ENCODE measurements at places on chromosomes 5 and 9.

DNA sequence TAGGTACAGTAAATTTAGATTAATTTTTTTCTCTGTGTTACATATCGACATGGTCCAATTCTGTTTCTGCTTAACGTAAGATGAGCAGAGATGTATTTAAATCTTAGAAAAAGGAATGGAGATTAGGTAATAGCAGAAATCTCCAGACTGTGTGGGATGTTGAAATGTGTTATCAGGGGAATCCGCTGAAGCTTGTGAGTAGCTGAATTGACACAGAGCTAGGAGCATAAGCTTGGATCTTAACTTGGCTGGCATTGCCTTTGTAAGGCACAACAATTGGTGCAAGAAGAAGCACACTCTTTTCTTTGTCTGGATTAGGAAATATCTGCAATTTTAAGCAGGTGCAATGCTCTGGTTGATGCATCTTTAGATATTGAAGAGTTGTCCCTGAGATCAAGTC is 53.1 kb downstream of the PLPPR1 start:
- DNase-seq: no peak

GRCh38 chr9:76351006-76351405 is 43.2 kb downstream of the RFK start:
- DNase-seq: no peak

DNA sequence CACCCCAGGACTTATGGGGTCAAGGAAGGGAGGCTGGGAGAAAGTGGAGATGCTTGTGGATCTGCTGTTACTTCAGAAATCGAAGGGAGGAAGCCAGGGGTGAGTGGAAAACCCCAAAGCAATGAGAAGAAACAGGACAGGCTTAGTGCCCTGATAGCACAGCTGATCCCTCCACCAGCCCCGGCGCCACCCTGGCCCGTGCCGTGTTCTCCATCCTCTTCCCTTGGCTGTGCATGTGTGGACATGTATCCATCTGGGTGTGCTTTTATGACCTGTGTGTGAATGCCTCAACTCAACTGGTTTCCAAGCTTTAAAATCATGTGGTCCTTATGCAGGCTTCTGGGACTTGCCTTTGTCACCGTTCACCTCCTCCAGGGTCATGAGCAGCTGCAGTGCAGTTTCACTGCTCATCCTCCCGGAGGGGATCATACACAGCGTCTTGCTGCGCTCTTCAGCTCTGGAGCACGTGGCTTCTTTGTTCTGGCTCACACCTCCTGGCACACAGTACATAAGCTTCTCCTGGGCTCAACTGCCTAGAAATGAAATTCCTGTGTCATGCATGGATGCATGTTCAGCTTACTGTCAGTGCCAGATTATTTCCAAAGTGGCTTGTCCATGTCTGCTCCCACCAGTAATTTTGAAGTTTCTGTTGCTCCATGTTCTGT is 58.2 kb downstream of the IPPK start:
- no peak for DNase-seq

DNA sequence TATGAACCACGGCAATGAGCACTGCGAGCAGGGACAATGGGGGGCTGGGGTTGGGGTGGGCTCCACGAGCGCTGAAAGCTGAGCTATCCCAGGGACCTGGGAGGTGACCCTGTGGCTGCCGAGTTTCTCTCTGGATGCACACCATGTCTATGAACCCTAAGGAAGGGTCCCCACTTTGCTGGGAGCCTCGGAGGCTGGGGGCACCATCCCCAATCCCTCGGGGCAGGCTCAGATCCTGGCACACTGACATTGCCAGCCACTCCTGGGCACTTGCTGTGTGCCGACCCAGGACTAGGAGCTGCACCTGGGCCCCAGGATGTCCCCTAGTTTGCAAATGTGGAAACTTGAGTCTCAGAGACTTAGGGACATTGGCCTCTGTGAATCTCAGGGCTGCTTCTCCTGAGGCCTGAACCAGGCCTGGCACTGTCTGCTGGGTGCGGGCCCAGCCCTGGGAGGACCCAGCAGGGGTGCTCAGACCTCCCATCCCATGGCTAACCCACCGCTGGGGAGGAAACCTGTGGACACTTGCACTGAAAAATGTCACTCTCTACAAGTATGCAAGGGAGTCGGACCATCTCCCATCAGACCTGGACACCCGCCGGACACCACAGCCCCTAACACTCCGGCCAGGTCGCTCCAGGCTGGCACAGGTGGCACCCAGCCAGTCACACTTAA is 13.0 kb upstream of the CAMSAP1 start:
- DNase-seq: no peak

DNA sequence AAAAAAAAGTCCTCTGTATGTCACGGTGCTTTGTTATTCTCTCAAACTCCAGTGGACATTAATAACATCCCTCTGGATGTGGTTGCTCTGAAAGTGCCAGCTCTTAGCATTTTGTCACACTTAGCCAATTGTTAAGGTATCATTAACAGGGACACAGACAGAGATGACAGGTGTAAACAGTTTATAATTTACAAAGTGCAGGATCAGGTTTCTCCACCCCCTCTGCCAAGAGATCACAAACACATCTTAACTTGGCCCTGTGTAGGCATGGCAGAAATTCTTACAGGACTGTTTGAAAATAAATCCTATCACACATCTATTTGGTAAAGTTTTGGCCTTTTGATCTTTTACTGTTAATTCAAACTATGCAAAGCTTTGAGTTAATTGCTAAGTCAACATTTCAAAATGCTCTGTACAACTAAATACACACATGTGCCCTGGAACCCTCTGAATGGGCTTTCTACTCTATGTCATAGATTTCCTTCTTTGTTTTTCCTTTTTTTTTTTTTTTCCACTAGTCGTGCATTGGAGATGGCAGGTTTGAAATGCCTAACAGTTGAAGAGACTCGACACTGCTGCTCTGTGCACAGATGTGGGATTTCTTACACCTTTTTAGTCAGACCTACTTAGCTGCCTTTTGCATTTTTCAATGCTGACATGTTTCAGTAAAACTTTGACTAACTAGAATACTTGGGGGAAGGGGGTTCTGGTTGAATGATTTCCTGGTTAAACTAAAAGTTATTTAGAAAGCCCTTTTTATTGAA is 41.7 kb downstream of the SEMA6A start:
- DNase-seq: no peak

DNA sequence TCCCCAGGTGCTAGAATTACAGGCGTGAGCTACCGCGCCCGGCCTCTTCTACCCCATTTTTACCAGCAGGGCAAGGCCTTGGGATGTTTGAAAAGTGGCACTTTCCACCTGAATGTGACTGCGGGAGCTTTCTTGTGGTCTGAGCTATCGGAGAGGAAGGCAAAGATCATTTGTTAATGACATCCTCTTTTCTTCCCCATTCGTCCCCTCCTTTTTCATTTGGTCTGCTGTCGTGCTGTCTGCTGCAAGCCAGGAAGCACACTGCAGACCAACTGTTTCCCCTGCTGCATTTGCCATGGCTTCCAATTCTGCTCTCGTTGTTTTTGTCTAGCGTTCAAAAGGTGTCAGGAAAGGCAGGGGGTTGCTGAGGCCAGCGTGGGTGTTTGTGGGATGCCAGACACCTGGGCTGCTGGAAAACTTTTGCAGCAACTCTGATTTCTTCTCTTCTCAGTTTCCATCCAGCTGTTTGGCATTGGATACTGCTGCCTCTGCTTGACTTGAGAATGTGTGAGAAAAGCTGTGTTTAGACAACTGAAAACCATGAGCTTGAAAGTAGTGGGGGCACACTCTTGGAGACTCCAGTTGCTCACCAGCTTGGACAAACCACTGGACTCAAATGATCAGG is 196.4 kb upstream of the MSX2 start:
- no peak for DNase-seq

- no peak for DNase-seq
Observed at GRCh38 chr5:126538579-126538978, 56.4 kb downstream of the ALDH7A1 start.

DNA sequence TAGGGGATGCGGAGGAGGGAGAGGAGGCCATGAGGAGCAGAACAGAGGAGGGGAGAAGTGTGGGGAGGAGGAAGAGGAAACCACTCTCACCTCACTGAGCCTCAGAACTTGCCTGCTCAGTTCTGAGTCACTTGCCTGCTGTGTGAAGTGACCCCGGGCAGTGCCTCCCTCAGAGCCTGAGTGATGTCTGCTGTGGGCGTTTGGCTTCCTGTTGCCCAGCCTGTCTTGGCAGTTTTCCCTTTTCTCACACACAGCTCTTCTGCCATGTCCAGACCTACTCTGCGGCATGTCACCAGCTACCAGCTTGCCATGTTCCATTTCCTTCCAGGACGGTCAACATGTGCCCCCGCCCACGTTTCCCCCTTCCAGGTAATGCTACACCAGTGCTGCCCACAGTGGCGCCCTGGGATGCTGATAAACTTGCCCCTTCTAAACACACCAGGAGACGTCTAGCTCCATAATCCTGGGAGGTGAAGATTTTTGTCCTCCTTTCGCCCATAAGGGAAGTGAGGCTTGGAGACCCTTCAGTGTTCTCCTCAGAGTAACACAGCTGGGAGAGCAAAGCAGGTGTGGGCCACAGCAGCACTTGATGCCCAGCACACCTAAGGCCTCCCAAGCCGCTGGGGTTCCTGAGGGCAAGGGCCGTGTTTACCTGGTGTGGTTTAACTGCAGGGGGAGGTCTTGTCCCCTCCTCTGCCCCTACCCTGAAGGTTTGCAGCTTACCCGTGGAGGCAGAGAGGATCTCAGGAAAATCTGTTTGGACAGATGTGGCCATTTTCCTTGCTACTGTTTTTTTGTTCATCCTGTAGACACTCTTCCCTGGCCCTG is 63.8 kb upstream of the RNF130 start:
- no peak for DNase-seq

DNA sequence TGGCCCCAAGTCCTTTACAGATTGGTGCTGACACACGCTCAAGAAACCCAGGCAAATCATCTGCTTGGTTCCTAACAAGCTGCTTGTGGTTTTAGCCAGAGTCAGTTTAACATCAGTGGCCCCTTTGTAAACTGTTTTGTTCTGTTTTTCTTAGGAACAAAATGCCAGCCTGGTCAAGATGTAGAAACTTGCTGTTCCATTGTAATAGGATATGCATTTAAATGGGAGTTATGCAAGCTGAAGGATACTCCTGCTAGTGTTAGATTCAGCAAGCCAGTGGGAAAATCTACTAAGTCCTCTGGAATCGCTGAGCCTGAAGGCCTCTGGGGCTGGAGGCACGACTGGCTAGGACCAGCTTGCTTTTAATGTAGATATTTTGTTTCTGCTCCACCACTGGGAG is 391.1 kb downstream of the TLE4 start:
- DNase-seq: no peak

DNA sequence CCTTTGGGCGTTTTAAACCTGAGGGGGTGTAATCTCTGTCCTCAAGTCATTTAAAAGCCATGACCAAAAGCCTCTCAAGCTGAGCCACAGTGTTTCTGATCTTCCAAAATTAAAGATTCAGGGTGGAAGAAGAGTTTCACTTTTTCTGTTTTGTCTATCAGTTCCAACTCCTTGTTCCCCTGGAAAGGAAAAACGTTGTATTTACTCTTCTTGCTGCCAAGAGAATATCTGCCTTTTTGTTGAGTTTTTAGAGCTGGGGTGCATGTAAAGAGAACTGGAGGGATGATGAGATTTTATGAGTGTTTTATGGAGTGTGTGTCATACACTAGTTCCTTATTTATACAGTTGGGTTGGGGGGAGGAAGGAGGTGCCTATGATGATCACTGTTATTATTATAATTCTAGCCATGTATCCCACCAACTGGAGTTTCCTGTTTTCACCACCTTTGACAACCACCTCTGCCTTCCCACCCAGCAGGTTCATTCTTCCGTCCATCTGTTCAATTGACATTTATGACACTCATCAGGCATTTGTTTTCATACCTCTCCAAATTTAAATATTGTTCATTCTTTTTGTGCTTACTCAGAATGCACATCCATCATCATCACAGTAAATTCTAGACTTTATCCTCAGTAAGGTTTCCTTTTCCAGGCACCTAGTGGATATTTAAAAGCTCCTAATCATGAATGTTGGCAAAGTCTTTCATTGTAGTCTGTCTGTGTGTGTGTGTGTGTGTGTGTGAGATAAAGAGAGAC is 97.9 kb upstream of the MPDZ start:
- DNase-seq: no peak

- no peak for DNase-seq
Observed at GRCh38 chr9:86751207-86751606, 196.1 kb downstream of the GAS1 start.

GRCh38 chr5:93724791-93725190 is 16.6 kb downstream of the POU5F2 start:
- DNase-seq: no peak

DNA sequence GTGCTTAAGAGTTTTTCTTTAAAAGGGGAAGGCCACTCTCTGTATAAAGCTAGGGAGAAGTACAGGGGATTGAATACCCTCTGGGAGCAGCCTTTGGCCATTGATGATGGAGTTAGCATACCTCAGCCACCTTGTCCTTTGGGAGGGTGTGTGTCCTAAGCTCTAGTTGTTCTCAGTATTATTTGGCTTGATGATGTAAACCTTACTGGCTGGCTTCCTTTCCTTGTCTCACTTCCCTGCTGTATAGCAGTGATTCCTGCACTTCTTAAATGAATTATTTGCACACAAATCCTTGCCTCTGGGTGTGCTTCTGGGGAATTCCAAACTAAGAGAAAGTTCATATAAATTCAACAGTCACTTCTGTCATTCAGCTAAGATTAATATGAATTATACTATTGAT is 234.9 kb upstream of the RIOK2 start:
- DNase-seq: no peak

DNA sequence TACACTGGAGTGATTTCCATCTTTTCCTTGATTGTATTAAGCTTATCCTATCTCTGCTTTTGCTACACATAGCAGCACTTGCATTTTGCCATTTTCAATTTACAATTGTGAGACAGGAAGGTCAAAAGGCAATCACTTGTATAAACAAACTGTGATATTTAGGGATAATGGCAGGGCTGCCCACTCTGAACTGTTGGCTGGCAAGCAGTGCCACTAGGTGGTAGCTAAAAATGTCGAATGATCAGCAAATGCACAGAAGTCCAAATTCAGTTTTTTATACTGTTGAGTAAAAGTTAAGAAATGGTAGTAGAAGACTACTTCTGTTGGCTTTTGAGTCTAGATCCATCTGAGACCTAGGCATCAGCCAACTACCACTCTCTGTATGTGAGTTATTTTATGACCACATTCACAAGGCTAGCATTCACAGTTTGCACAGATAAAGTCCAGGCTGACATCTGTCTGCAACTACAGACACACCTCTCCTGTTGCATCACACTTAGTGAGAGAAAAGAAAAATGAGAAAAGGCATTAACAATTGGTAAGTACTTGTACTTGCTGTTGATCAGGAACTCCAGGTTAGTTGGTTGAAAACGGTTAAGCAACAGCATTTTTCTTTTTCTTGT is 108.8 kb upstream of the ASTN2 start:
- DNase-seq: no peak

DNA sequence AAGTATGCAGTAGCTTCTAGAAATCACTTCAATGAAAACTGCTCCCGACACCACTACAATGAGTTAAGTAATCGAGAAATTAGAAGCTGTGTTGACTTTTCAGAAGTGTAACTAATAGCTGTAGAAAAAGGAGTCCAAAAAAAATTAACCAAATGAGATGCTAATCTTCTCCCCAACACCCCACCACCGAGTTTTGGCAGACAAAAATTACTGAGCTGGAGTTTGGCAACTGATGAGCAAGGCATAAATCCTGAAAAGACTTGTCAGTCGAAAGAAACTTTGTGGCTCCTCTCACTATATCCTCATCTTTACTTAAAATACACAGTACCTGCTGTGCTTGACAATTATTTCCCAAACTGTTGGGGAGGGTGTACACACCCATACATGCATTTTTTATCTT is 191.9 kb downstream of the EBF1 start:
- no peak for DNase-seq

GRCh38 chr5:169494383-169494935 is 89.1 kb upstream of the SPDL1 start:
- no peak for DNase-seq

Data from activated CD4-positive, alpha-beta T cell treated with anti-CD3 and anti-CD28 coated beads for 1 hour (primary cell).